Stimulated activated CD4-positive, alpha-beta T cell treated with anti-CD3 and anti-CD28 coated beads, Interleukin-1b, Interleukin-23, amount 100 ng/mL, for 1 hour (primary cell): ENCODE measurements at places on chromosomes 5 and 9.

DNA sequence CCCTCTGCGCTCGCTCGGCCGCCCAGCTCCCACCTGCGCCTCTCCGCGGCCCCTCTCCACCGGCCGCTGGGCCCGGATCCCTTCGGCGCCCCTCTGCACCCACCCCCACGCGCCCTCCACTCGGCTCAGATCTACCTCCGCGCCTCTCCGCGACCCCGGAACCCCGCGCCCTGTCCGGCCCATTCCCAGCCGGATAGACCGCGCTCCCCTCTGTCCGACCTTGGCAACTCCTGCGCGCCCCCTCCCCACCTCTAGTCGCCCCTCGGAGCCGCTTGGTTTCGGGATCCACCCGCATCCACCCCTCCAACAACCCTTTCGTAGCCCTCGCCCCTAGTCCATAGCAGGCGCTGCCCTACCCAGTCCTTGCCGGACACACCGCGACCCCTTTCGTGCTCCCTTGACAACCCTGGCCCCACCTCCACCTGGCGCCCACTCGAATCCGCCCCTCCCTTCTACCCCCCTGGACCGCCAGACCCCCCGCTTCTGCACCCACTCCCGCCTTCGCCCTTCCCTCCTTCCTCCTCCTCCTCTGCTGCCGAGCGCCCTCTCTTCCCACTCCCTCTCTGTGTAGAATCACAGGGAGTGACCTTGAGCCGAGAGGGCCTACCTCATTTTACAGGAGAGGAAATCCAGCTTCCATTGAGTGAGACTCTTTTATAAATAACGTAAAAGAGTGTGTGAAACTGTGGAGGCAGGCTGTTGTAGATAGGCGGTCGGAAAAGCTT is 525 bp upstream of the AK3 start:
- no peak for DNase-seq

GRCh38 chr5:113378514-113378913 is 56.3 kb downstream of the TSSK1B start:
- no peak for DNase-seq

GRCh38 chr5:123283031-123283430 is 140.2 kb downstream of the CEP120 start:
- DNase-seq: no peak

GRCh38 chr5:177226860-177227259 is 76.7 kb downstream of the RAB24 start:
- DNase-seq: no peak

- no peak for DNase-seq
Observed at GRCh38 chr5:138018849-138019248, 14.0 kb downstream of the FAM13B start.

GRCh38 chr9:11549311-11549794 is 936.6 kb upstream of the PTPRD start:
- DNase-seq: no peak
